ENCODE measurements at places on chromosomes 2 and 18.

DNA sequence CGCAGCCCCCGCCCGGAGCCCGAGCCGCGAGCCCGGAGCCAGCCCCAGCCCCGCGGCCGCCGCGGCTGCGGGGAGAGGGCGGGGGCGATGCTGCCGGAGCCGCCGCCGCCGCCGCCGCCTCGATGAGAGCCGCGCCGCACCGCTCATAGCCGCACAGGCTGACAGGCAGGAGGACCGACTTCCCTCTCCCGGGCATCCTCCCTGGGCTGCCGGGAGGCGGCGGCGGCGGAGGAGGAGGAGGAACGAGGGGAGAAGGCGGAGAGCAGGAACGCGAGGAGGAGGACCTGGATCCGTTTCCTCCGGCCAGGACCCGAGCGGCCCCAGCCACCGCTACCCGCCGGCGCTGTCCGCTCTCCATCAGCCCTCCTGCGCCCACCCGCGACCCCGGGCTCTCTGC, 370 bp downstream of the KLHL29 start:
- DNase-seq = no peak

DNA sequence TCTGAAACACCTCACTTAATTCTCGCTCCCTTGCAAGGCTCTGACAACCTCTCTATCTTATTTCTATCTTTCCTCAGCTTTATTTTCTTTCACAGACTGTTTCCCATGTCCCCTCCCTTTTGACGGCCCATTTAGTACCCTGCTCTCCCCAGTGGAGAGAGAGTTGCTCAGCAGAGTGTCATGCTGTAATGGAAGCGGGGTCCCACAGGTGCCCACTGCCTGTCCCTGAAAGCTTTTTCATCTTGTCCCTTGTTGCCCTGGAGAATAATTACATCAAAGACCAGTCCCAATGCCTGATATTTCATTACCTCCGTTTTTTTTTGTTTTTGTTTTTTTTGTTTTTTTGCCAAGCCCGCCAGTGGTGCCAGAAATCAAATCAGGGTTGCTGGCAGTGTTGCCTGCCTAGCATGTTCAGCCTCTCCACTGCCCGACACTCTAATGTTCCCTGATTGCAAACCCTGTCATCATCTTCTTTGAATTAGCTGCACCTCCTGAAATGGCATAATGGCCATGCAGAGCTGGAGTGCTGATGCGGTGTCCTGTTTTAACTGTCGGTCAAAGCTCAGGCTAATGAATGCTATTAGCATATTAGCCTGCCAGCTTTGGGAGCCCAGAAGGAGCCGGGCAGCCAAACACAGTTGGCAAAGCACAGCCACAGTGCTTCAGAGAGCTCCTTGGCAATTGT, 71.2 kb upstream of the CAVIN2 start:
- DNase-seq = no peak

DNA sequence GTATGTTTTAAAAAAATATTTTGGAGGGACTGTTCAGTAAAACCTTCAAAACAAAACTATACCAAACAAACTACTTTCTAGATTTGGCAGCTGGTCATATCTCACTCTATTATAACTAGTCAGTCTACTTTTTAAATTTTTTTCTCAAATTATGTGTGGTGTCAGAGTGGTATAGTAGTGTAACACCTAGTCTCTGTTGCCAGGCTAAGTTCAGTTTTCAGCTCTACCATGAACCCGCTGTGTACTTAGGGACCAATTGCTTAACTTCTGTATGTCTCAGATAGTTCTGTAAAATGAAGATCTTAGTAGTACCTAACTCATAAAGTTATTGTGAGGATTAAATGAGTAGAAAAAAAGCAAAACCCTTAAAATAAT, 54.3 kb downstream of the GPD2 start:
- DNase-seq = no peak

- DNase-seq = no peak
These were observed 106.8 kb downstream of the HRH4 start for GRCh38 chr18:24567199-24567598.

- DNase-seq = no peak
These were observed 249.4 kb upstream of the SLC14A2 start for GRCh38 chr18:45365835-45366234.

GRCh38 chr2:181454686-181455450, 2.3 kb upstream of the ITGA4 start:
- DNase-seq = no peak

- no peak for DNase-seq
These were observed 3.0 kb downstream of the CYB5A start for GRCh38 chr18:74288730-74289129.

GRCh38 chr2:201433394-201433995, 17.8 kb downstream of the TRAK2 start:
- DNase-seq = no peak

DNA sequence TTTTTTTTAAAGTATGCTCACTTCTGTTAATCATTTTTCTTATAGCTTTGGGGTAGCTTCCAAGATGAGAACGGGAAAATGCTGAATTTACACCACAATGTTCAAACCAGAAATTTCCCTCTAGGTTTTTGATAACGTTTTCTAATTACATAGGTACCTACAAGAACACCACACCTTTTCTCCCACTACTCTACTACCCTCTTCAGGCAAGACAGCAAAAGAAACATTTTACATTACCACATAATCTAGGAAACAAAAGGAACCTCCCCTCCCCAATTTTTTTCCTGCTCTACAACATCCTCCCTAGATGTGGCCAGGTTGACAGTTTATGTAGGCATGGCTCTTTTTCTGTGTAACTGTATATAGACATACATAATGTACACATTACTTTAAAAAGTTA, 32.4 kb downstream of the NDUFAF7 start:
- no peak for DNase-seq

DNA sequence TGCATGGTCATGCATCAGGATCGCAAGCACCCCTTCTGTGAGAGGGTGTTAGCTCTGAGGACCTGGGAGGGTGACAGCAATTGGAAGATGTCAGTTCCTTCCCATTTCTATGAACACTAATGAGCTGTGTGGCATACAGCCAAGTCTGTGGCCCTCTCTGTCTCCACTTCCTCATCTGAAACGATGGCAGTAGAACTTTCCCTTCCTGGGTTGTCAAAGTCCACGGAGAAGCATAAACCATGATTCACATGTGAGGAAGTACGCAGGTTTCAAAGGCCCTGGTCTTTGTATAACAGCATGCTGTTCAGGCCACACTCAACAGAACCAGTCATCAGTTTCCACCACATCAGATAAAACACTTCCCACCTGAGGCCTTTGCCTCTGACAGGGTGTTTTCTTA, 167.4 kb upstream of the RAB6C start:
- DNase-seq = no peak

DNA sequence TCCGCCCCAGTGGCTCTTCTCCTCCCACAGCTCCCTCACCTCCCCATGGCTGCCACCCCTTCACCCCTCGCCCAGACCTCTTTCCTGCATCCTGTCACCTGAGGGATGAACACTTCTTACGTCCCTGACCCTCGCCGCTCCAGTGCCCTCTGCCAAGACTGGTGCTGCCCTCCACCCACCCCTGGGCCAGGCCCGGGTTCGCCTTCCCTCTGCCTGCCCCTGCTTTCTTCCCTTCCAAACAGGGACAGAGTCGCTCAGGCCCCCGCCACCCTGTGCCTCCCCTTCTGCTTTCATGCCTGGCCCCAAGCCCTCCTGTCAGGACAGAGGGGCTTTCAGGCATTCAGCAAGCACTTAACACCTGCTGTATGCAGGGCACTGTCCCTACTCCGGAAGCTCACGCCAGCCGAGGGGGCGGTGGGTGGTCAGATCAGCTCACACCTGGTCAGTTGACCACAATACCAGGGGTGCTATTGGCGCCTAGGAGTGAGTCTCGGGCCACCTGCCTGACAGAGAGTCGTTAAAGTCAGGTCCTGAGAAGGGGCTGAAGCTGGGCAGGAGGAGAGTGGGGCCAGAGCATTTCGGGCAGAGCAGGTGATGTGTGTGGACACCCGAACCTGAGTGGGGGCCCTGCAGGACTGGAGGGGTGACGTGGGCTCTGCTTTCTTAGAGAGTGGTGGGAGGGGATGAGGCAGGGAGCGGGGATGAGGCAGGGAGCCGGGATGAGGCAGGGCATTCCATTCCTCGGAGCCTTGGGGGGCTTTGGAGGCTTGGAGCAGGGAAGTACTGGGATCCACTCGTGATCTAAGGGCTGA, 26.0 kb upstream of the HPCAL1 start:
- no peak for DNase-seq

GRCh38 chr2:88483200-88483599, 30.7 kb upstream of the FOXI3 start:
- no peak for DNase-seq

DNA sequence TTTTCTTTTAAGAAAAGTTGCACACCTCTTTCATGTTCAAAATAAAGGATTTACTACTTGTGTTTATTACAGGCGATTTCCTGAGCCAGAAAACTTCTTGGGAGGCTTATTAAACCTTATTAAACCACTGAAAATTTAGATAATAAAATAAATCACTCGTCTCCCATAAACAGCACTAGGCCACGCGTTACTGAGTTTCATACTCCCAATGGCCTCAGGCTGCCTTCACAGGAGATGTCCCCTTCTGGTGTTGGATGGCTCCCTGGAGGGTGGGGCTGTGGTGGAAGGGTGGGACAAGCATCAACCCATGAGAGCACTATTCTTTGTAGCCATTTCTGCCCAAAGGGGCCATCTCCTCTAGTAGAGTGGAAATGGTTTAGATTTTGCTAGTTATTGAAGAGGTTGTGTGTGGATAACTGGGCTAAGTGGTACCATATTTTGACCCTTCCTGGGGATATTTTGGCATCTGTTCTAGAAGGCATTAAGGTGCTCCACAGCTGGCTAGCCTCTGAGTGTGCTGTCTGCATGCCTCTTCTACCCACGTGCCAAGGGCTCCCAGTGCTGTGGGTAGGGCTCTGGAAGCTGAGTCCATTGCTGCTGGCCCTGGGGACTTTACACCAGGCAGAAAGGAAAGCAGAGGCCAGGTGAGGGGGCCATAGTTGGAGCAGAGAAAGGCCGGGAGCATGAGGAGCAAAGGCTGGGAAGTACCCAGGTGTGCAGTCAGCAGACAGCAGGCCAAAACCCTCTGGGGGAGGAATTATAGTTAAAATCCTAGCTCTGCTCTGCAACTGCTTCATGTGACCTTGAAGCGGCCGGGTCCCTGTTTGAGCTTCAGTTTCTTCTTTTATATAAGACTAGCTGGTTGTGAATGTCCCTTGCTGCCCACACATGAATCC, 121.7 kb upstream of the SMAD2 start:
- no peak for DNase-seq

DNA sequence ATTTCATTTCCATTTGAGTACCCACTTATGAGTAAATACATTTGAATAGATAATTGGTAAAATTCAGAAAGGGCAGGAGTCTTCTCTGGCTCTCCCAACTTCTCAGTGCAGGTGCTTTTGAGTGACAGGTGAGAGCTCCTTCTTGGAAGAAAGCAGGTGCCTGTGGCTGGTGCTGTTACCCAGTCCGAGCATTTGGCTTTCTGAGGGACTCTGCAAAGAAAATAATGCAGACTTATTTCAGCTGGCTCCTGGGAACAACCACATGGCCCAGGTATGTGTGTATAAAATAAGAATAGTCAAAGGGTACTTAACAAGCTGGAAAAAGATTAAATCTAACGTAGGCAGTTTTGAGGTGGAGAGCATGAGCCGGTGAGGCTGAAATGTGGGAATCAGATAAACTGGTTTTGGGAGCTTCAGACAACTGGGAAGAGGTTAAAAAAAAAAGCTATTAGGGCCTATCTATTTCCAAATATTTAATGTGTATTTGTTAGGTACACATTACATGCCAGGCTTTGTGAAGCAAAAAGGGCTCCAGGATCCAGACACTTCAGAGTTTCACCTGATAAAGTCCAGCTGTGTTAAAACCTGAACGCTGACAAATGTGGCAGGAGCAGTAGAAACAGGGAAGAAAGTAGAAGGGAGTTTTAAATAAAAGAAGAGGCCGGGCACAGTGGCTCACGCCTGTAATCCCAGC, 20.6 kb downstream of the ZNF236 start:
- DNase-seq = no peak

DNA sequence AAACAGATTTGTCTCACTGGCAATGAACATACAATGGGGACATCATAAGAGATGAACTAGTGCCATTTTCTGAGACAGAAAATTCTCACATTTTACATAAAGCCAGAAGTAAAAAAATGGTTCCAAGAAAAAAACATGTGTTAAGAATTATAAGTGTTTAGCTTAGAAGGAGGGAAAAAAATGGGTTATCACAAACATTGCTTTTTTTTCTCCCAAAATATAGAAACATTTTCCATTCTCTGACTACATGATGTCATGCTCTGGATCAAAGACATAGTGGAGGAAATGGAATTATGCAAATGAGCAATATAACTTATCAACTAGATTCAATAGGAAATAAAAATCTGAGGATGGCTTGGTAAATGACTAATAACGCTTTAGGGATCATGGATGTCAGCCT, 49.8 kb downstream of the SPATS2L start:
- no peak for DNase-seq

GRCh38 chr2:148917431-148917830, 42.4 kb downstream of the KIF5C start:
- no peak for DNase-seq

DNA sequence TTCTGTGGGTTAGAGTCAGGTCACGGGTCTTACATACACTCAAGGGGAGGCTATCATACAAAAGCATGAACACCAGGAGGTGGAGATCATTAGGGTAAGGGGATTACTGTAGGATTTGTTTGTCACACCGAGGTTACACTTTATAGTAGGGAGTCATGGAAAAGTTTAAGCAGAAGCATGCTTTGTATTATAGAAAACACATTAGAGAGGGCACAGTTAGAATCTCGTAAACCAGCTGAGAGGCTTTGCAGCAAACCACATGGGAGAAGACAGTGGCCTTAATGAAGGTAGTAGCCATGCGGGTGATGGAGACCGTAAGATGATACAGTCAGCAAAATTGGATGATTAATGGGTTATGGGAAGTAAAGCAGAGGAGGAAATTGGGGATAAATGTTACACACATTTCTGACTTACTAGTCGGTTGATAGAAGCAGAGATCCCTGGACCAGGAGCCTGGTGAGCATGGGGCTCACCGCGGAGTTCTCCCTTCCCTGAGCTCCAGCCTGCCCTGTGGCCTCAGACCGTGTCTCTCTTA, 75.6 kb downstream of the MAPRE2 start:
- DNase-seq = no peak

GRCh38 chr18:49183921-49184320, 233.2 kb upstream of the SMAD7 start:
- DNase-seq = no peak

Data from iPS DF 19.7 (cell line).